ENCODE measurements at places on chromosomes 7 and 10.

- DNase-seq: no peak
Observed at GRCh38 chr10:92267343-92267742, 23.5 kb downstream of the CPEB3 start.

DNA sequence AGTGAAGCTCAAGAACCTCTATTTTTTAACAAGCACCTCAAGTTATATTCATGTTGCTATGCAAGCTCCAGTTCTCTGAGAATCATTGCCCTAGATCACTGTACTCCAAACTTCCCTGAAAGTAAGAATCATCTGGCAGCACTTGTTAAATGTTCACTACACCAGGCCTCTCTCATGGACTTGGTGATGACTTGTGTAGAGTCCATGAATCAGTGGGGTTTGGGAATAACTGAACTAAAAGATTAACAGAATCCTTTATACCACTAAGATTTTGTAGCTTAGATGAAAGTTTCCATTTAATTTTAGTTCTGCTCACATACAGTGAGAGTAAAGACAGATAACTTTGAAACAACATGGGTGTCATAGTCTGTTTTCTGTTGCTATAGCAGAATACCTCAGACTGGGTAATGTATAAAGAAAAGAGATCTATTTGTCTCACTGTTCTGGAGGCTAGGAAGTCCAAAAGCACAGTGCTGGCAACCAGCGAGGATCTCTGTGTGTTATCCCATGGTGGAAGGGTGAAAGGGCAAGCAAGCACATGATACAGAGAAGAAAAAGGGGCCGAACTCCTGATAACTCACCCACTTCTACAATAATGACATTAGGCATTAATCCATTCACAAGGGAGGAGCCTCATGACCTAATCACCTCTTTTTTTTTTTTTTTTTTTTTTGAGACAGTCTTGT lies 27.9 kb upstream of the AOAH start:
- DNase-seq: no peak

- DNase-seq: no peak
Observed at GRCh38 chr10:49168831-49169500, 19.2 kb downstream of the TMEM273 start.

DNA sequence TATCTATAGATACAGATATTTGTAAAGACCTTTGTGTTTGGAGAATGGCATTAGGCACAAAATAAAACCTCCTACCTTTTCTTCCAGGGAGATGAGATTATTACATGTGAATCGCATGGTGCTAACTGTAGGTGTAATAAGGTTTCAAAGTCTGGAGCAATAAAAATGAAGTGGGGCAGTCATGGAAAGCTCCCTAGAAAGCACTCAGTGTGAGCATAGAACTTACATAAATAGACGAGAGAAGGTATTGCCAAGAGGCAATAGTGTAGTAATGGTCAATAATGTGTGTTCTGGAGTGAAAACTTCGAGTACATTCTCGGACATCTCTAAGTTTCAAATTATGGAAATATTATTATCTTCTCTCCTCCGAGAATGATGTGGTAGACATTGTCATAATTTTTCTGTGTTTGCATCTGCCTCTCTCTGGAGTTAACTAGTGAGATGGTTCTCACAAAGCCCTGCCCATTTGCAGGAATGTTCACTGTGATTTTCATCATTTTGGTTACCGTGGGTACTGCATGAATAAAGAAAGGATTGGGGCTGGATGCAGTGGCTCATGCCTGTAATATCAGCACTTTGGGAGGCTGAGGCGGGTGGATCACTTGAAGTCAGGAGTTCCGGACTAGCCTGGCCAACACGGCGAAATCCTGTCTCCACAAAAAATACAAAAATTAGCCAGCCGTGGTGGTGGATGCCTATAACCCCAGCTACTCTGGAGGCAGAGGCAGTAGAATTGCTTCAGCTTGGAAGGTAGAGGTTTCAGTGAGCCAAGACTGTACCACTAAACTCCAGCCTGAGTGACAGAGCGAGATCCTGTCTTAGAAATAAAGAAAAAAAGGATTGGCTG lies 10.6 kb downstream of the VIM start:
- no peak for DNase-seq

GRCh38 chr7:36887233-36887632 lies 162.9 kb upstream of the AOAH start:
- DNase-seq: no peak

DNA sequence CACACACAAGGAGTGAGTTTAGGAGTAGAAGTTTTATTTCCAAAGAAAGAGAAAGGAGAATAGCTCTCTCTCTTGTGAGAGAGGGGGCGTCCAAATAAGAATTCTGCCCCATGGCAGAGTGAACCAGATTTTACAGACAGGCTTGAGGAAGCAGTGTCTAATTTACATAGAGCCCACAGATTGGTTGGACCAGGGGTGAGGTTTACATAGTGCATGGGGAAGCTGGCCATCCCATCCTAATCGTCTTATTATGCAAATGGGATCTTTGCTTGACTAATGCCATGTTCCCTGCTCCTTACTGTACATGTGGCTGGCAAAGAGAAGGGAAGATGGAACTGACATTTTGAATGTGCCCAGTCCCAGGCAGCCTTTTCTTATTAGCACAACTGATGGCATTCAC lies 60.0 kb upstream of the ACSM6 start:
- DNase-seq: no peak

GRCh38 chr7:4871056-4871680 lies 9.3 kb upstream of the PAPOLB start:
- no peak for DNase-seq

GRCh38 chr7:106864298-106865081 lies 592 bp upstream of the PIK3CG start:
- no peak for DNase-seq

DNA sequence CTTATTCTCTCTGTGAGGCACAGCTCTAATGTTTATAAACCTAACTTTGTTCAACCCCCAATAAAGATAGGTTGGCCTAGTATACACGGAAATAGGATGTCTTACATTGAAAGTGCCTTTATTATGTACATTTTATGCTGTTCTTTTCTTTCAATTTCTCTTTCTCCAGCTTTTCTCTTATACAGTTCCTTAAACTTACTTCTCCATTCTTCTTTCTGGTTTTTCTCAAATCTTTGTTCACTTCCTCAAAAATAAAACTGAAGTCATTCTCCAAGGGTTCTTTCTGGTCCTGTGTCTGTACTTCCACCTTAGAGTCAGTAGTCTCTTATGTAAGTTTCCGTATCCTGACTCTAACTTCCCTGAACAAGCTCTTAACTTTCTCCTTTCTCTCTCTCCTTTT lies 29.2 kb upstream of the NAMPT start:
- DNase-seq: no peak

GRCh38 chr10:93315246-93315645 lies 166.9 kb downstream of the MYOF start:
- DNase-seq: no peak

- DNase-seq: no peak
Observed at GRCh38 chr7:115546790-115547189, 483.8 kb downstream of the TFEC start.

DNA sequence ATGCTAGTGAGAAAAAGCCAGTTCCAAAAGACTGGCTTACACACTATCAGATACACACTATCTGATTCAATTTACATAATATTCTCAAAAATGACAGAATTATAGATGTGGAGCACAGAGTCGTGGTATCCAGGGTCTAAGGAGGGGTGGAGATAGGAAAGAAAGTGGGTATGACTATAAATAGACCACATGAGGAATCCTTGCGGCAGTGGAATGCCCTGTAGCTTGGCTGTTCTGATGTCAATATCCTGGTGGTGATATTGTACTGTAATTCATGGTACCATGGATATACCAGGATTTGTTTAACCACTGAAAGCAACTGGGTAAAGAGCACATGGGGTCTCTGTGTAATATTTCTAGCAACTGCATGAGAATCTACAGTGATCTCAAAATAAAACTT lies 67.7 kb upstream of the TMEM72 start:
- DNase-seq: no peak

- DNase-seq: no peak
Observed at GRCh38 chr7:485188-486081, 34.2 kb downstream of the PDGFA start.

DNA sequence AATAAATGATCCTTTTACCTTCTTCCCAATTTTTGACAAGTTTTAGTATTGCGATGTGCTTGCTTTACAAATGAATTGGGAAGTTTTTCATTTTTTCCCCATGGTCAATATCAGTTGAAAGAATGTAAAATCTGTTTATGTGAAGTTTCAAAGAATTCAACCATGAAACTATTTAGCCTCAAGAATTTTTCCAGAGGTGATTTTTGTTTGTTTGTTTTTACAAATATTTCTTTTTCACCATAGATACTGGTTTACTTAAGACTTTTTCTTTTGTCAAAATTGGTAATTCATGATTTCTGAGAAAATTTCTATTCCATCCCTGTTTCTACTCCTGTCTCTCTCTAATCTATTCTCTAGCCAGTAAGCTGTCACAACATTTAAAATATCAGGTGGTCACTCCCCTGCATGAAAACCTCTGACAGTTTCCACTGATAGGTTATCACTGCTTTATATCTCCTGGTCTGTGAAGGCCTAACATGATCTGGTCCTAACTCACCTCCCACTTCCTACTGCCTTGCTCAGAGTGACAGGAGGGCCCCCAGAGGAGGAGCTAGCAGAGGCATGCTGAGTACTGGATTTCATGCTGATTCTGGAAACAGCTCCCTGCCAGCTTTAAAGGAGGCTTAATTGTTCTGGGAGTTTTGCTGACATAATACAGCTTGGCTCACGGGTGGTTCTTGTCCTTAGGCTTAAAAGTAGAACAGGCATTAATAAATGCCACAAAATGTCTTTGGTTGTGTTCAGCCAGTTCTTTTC lies 7.6 kb upstream of the ARMS2 start:
- no peak for DNase-seq

DNA sequence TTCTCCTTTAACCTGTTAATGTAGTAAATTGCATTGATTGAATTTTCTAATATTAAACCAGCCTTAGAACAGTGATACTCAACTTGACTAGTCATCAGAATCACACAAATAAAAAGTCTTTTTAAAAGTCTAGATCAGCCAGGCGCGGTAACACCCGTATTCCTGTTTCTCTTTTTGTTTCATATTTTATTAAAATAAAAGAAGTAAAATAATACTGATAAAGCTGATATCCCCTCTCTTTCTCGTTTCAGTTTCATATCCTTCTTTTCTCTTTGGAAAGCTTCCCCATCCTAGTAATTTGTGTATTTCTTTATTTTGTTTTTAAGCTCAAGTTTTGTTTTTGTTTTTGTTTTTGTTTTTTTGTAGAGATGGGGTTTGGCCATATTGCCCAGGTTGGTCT lies 9.3 kb downstream of the SMO start:
- DNase-seq: no peak

GRCh38 chr7:132488634-132489302 lies 87.5 kb downstream of the PLXNA4 start:
- DNase-seq: no peak

- no peak for DNase-seq
Observed at GRCh38 chr7:73342645-73343044, 14.7 kb downstream of the FKBP6 start.

DNA sequence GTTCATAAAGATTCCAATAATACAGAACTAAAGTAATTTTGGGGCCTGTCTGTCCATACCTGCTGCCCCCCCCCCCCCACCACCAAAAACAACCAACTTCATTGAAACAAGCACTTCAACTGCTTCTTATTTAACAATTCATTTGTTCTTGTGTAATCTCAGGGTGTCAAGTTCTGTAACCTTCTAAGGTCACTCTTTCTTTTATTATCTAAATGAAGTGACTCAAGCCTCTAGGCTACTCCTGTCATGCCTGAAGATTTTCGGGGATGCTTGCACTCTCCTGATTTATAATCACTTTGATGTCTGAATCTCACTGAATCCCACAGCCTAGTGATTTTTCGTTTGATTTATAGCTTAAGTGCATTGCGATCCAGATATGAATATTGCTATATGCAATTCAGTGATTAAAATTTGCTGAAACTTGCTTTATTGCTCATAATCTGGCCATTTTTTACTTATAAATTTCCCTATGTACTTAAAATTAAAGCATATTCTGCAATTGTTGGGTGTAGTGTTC lies 27.2 kb downstream of the GARIN1A start:
- DNase-seq: no peak

- DNase-seq: no peak
Observed at GRCh38 chr10:126518218-126519080, 130.2 kb upstream of the ADAM12 start.

DNA sequence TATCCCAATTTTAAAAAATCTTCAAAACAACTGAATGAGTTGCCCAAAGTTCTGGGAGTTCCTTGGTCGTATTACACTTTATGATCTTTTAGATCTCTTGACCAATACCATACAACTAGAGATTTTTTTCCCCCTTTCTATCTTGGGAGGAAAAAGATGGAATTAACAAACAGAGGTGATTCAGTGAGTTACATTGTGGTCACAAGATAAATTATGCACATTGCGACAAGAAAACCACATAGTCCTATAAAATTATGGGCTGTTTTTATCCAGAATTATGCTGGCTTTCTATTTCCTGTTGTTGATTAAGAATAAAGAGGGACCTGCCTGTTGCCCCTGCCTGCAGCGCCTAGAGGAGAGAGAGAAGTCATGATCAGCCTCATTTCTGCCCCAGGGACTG lies 8.2 kb upstream of the SGPL1 start:
- DNase-seq: no peak

GRCh38 chr7:116273918-116274301 lies 63.6 kb downstream of the TES start:
- no peak for DNase-seq

- DNase-seq: no peak
Observed at GRCh38 chr10:32246685-32247084, 100.3 kb downstream of the EPC1 start.
